Femur (tissue), 1 donor: ENCODE measurements at places on chromosomes 7 and 10.

GRCh38 chr7:97868788-97869187 lies 3.4 kb downstream of the ASNS start:
- DNase-seq: no peak

GRCh38 chr10:112981553-112981952 lies 31.5 kb downstream of the TCF7L2 start:
- no peak for DNase-seq

DNA sequence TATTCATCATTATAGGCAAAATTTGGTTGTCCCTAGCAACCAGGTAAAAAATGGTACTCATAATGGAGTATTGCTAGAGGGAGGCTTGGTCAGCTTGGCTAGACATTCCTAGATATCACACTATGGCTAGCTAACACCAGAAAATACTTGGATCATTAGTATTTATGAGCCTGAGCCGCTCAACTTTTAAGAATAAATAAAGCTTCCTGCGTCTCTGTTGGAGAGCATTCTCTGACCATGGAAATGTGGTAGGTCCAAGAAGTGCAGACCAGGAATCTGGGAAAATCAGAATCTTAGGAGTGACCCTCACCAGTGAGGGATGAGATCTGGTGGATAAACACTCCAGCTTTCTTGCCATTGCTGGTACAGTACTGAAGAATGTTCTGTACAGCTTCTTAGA lies 157.6 kb upstream of the AGR3 start:
- no peak for DNase-seq

- no peak for DNase-seq
These were observed 22.5 kb downstream of the ORC5 start for GRCh38 chr7:104185346-104185745.

DNA sequence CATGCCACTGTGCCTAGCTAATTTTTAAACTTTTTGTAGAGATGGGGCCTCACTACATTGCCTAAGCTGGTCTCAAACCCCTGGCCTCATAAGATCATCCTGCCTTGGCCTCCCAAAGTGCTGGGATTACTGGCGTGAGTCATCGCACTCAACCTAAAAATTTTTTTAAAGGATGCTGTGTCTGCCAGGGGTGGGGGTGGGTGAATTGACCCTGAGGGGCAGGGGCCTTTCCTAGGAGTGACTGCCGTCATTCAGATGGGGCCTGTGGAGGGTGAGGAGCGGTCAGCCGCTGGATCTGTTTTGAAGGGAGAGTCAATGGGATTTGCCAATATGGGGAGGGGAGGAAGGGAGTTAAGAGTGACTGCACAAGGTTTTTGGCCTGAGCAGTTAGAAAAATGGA lies 89.4 kb downstream of the C10orf105 start:
- no peak for DNase-seq

GRCh38 chr7:117243390-117243789 lies 79.5 kb downstream of the WNT2 start:
- no peak for DNase-seq

- DNase-seq: no peak
These were observed 231.2 kb downstream of the EXOC4 start for GRCh38 chr7:133484086-133484485.

DNA sequence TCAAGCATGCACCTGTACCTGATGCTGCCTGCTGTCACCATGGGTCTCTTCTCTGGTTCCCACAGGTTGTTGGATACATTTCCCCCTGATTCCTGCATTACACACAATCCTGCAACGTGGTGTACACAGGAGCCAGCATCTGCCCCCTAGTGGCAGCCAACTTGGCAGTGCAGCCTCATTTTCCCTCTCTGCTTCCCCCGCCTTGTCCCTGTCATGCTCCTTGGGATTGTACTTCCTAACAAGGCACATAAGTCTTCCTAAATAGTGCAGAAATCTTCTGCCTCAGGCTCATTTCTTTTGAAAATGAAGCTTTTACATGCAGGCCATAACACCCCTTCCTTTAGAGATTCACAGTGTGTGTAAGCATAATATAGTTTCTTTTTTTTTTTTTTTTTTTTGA lies 387.5 kb downstream of the CCSER2 start:
- DNase-seq: no peak

DNA sequence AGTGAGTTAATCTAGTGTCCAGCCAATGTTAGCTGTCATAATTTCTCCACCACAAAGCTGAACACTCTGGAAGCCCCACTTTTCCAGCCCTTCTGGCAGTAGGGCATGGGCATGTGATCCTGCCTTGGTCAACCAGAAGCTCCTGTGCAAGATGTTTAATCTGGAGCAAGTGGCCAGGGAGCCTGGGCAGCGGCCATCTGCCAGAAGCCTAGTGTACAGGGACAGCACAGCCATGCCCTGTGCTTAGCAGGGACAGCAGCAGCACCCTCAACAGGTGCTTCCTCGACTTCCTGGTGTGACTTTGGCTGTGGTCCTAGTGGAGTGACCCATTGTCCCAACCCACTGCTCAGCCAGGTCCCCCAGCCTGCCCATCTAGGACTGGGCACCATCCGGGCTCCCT lies 10.3 kb downstream of the RBP3 start:
- no peak for DNase-seq

GRCh38 chr7:138370956-138371355 lies 89.1 kb upstream of the TRIM24 start:
- DNase-seq: no peak

DNA sequence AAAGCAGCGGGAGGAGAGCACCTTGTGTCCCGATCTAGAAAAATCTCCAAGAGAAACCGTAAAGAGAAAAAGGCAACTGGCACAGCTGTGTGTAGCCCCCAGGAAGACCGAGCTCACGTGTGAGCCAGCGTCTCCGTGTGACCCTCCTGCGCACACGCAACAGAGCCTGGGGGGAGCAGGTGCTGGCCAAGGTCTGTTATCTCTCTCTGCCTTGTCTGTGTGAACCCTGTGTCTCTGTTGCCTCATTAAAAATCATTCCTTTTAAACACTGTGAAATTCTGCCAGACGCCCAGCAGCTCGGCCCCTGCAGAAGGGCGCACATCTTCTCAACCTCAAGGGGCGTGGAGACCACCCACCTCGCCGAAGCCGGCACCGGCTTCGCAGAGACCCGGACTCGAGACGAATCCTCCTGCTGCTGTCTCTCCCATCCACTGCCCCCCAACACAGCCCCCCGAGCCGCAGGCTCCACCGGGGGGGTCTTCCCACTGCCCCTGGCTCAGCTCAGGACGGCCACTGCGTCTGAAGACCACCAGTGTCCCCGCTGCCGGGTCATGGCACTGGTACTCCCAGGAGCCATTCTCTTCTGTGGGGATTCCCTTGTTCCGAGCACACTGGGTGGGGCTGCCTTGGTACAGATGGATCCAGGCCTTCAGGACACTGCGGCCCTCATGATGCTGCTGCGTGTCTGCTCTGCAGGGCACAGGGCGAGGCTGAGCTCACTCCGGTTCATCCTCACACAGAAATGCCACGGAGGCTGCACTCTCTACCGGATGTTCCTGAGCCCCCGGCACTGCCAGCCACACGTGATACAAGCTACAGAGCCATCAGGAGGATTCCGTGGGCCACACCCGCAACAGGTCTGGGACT lies 94.3 kb upstream of the DNAAF5 start:
- DNase-seq: no peak

- peak; percentile 38 for DNase-seq
These were observed 31.9 kb upstream of the GUSB start for GRCh38 chr7:66013938-66014337.

DNA sequence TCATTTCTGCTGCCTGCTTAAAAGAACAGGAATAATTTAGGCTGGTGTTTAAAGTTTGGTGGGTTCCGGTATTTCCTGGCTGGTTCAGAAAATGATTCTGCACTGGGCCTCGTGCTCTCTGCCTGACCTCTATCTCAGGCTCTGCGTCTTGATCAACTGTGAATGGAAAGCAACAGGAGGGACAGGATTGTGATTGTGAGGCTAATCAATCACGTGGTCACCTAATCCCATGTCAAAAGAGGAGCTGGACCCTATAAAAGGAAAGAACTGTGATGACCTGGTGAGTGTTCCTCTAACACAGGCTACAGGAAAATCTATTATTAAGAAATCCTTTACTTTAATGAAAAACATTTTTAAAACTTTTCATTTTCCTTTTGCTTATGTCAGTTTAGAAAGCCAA lies at the start of gene DHX32:
DHX32 (minus strand) TSS at position 101 of the 400 bp plus-strand sequence. CDS start 468 bp downstream, outside the sequence.
- no peak for DNase-seq

GRCh38 chr7:26198133-26198780 lies 2.3 kb downstream of the HNRNPA2B1 start:
- no peak for DNase-seq

DNA sequence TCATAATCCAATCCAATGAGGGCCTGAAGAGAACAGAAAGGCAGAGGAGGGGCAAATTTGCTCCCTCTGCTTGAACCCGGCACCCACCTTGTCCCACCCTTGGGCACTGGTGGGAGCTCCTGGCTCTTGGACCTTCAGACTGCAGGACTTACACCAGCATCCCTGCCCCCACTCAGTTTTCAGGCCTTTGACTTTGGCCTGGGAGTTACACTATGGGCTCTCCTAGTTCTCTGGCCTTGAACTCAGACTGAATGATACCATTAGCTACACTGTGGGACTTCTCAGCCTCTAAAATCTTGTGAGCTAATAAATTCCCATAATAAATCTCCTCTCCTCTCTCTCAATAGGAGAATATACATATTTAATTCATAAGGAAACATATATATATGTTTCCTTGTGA lies 114.4 kb downstream of the AHR start:
- DNase-seq: no peak

DNA sequence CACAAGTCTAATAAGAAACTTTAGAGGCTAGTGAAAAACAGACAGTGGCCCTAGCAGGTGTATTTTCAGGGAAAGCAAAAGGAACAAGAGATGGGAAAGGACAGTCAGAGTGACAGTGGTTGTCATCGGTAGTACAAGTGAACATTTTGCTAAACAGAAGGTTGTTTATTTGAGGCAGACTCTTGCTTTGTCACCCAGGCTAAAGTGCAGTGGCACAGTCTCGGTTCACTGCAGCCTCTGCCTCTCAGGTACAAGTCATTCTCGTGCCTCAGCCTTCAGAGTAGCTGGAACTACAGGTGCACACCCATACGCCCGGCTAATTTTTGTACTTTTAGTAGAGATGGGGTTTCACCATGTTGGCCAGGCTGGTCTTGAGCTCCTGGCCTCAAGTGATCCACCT lies 195.8 kb downstream of the RELN start:
- no peak for DNase-seq

DNA sequence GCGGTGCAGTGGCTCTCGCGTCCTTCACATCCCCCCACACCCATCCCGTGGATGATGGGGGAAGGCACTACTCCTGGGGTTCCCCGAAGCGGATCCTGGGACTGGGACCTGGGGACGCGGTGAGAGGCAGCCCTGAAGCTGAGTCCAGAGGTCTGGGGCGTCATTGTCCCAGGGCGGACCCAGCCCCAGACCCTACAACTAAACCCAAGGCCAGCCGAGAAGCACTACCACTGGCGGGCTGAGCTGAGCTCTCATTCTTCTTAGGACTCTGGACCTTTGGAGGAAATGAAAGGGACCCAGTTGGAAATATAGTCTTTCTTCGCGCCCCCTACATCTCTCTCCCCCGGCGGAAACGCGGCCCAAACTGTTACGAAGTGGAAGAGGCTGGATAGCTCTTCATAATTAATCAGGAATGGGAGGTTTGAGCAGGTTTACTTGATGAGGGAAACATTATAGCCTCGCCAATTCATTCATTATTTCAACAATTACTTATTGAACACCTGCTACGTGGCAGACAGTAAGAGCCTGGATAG lies 389 bp upstream of the FBXL15 start:
- DNase-seq: no peak

DNA sequence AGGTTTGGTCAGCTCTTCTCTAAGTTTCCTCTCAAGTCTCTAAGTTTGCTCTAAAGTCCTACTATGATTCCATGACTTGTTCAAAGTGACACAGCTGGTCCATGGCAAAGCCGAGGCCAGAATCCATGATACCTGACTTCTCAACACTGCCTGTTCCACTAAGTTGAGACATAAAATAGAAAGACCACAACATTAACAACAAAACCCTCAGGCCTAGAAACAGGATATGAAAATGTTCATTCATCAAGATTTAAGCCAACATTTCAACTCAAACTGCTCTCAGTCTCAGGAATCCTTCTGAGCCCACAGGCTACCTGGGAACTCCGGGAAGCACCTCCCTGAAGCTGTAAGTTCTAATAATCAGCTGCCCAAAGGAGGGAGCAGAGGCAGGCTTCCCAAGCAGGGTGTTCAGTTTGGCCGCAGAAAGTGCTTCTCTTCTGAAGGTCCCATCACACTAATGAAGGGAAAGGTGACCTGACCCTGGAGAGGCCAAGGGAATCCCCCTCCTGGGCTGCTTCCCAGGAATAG lies 62.9 kb downstream of the STK17A start:
- no peak for DNase-seq

- DNase-seq: no peak
These were observed 148.1 kb upstream of the ZNF92 start for GRCh38 chr7:65225422-65226006.

- DNase-seq: no peak
These were observed 4.4 kb downstream of the RNF216 start for GRCh38 chr7:5776894-5777660.

DNA sequence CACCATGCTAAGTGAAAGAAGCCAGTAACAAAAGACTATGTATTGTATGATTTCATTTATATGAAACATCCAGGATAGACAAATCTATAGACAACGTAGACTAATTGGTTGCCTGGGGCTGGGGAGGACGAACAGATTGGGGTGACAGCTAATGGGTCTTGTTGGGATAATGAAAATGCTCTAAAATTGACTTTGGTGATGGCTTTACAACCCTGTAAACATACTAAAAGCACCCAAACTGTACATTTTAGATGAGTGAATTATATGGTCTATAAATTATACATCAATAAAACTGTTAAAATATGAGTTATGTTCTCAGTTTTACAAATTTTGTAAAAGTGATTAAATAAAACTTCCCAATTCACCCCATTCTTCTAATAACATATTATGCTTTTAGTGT lies 261.5 kb downstream of the ELMO1 start:
- DNase-seq: no peak

DNA sequence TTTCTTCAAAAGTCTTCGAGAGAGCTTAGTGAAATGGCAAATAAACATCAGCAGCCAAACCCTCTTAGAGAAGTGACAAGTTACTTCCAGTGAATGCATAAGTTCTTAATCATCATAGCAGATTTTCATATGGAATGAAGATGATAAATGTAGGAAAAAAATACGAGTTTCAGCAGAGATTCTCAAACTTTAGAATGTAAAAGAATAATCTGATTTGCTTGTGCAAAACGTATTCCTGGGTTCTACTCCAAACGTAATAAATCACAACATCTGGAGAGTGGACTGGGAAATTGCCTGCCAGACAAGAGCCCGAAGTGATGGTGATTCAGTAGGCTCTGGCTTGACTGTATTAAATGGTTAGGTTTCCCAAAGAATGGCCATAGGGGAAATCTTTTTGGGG lies 62.2 kb downstream of the AKR1E2 start:
- DNase-seq: no peak
